ENCODE measurements at places on chromosomes 7 and 10.

DNA sequence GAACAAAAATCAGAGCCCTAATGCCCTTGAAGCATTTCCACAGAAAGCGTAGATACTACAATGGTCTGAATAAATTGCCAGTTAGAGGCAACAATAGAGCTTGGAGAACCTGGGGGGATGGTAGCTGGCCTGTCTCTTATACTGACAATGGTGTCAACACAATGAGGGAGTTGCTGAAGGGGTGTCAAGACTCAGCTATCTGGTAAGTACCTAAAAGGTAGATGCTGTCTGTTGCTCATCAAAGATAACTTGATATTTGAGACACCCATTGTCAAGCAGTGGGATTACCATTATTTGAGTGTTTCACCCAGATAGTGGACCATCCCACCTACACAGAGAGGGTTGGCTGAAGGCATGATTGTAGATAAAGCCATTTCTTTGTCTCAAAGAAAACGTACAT, 72.8 kb downstream of the PDE1C start:
- DNase-seq = no peak

- no peak for DNase-seq
Observed at GRCh38 chr10:14658331-14659127, 116.2 kb downstream of the FAM107B start.

- no peak for DNase-seq
Observed at GRCh38 chr7:56019501-56019900, 31.7 kb downstream of the PSPH start.

GRCh38 chr7:50552139-50552538, 13.1 kb downstream of the DDC start:
- DNase-seq = no peak

DNA sequence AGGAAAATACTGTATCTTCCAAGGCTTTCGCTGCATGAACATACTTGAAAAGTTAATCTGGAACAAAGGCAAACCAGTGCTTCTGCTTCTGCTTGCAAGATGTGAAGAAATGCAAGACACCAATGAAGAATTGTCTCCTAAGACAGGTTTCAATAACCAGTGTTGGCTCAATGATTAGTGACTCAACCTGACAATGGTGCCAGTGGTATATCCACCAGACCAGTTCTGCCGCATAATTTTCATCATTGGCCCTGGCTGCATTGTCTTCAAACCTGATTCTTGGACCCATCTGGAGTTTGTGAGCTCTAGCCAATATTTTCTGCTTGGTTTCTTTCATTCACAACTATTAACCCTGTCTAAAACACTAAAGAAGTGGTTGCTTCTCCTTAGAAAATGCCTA, 13.6 kb upstream of the STAMBPL1 start:
- no peak for DNase-seq

GRCh38 chr10:105292236-105292635, 651.1 kb downstream of the SORCS3 start:
- no peak for DNase-seq

DNA sequence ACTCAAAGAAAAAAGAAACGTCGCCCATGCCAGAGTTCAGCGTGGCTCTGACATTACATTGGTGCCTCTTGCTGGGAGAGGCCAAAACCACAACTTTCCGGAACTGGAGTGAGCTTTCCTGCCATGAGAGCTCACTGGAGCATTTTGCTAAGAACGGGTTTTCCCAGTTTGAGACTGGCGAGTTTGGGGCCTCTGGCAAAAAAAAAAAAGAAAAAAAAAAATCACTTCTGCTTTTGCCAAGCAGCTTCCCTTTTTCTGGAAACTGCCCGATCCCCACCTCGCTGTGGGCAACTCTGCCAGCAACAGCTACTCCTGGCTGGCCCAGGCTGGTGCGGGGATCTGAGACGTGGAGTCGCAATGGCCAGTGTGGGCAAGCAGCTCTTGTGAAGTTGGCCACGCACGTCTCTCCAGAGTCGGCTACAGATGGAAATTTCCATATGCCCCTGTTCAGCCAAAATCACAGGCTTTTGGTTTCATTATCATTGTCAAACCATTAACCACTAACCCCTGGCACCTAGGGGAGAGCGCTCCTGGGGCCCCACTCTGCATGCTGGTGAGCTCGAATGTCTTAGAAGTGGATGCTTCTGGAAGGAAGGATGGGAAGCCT, 25.7 kb downstream of the PRKAG2 start:
- no peak for DNase-seq

GRCh38 chr10:113133497-113134115, 183.6 kb downstream of the TCF7L2 start:
- no peak for DNase-seq

DNA sequence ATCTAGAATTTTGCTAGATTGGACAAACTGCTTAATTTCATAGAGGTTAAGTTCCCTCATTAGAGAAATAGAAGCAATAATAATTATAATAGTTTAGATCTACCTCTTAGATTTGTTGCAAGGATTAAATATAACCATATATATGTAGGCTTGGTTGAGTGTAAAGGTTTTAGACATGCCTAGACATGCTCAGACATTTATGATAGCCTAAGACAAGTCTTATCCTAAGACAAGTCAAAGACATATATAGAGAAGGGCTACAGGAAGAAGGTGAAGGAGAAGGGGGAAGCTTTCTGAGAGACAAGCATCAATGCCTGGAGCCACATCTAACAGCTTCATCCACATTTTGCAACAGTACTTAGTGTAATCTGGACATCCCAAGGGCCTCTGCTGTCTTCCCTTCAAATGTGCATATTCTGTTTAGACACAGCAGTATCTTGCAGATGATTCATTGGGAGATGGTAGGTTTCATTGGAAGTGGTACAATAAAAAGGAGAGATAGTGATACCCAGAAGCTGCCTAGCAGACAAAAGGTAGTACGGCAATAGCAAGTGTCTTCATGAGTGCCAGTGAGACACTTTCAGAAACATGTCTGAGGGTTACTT, 146.5 kb downstream of the HGF start:
- no peak for DNase-seq

- no peak for DNase-seq
Observed at GRCh38 chr10:113753020-113753692, 1.7 kb downstream of the PLEKHS1 start.

- DNase-seq = no peak
Observed at GRCh38 chr10:53453196-53453595, 680.6 kb upstream of the MBL2 start.

- DNase-seq = no peak
Observed at GRCh38 chr10:114550756-114551635, 107.1 kb downstream of the ABLIM1 start.

GRCh38 chr10:132452216-132452650, 55.2 kb downstream of the PWWP2B start:
- no peak for DNase-seq

- no peak for DNase-seq
Observed at GRCh38 chr7:57398548-57398947, 51.4 kb upstream of the ZNF716 start.

GRCh38 chr7:37901236-37901827, 15.3 kb downstream of the SFRP4 start:
- no peak for DNase-seq

DNA sequence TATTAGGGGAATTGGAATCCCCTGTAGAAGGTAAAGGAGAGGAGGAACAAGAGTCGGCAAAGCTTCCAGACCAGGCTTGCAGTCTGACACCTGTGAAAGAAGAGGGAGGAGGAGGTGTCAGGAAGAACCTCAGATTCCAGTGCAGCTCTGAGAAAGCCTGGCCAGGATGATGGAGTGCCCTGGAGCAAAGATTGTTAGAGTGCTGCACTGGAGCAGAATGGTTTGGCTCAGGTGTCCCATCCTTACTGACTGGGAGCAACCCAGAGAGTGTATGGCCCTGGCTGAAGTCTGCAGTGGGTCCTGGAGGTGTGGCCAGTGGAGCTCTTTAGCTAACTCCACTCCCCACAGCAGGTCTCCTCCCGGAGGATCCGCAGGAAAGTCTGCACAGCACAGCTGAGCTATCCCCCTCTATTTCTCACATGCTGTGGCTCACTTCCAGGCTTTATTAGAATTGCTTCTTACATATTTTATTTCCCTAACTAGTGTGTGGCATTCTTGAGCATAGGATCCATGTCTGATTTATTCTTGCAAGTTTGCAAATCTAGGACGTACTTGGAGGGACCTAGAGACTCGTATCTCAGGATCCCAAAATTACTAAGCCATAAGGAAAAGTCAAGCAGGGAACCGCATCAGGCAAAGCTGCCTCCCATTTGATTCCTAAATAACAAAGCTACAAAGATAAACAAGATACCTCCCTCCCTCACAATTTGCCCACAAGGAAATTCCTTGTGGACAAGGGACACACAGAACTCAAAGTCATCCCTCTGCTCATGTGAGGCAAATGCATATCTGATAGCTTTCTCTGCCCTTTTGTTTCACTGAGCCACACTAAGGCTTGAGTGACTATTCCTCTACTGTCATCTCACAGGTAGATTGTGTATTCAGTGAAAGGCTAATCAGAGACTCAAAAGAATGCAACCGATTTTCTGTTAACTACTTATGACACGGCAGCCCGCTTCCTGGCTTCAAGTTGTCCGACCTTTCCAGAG, 58.8 kb downstream of the VIM start:
- no peak for DNase-seq

- DNase-seq = no peak
Observed at GRCh38 chr7:36874041-36874440, 149.7 kb upstream of the AOAH start.

DNA sequence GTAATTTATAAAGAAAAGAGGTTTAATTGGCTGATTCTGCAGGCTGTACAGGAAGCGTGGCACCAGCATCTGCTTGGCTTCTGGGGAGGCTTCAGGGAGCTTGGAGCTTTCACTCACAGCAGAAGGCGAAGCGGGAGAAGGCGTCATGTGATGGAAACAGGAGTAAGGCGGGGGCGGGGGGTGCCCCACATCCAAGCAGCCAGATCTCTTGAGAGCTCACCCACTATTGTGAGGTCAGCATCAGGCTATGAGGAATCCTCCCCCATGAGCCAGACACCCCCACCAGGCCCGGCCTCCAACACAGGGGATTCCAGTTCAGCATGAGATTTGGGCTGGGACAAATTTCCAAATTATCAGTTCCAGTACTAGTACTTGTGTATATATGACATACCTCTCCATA, 46.2 kb downstream of the WDR37 start:
- DNase-seq = no peak

DNA sequence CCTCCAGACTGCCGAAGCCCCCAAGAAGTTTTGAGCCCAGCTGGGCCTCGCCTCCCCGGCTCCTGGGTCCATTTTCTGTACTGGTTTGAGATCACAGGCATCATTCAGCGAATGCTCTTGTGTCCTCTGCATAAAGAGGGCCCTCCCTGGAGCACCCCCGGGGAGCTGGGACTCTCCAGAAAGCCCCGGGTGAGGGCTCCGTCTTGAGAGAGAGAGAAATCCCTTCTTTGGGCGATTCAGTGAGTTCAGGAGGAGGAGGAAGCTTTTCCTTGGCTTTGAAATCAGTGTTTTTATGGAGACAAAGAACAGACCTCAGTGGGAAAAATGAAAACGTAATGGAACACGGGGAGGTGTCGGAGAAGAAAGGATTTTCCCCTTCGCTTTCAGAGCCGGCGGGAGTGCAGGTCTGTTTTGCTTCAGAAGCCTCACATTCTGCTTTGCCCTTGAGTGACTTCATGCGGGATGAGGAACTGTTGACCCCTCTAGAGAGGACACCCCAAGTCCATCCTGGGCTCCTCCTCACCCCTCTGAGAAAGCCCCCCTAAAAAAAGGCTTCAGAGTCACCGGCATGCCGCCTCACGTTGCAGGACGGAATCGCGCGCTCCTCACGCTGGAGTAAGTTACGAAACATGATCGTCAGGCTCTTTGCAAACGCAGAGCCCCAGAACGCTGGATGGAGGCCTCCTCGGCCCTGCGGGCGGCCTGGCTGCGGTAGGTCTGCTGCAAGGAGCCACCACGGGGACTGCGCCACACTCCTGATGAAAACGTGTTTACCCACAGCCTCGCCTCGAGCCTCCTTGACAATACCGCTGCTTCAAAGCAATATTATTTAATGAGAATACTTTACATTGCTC, 8.5 kb upstream of the AP5Z1 start:
- DNase-seq = no peak

DNA sequence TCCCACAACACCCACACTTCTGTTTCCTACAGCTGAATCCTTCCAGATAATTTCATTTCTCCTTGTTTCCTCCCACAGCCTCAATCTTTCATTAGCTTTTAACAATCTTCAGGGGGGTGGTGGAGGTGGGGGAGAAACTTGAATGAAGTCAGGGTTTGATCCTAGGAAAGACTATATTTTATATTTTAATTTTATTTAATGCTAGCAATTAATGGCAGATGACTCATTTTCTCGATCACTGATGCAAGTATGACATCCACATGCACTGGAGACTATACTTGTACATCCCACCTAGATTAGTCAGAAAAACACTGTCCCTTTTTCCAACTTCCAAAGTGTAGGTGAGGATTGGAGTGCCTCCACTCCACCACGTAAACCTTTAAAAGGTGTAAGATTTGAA, 1181.3 kb upstream of the AUTS2 start:
- DNase-seq = no peak

DNA sequence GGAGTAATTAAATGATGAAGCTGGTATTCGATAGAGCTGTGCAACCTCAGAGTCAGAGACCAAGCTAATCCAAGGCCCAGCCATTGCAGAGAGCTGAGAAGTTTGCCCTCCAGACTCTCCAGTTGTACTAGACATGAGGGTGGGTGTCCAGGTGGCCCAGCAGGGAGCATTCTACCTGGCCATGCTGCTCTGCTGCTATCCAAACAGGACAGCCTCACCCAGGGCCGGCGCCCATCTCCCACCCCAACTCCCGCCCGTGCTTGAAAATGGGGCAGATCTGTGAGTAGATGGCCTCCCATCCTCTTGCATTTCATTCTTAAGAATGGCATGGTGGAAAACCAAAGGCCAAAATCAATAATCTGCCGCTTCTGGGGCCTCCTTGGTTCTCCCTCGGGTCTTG, 124.2 kb downstream of the TCERG1L start:
- DNase-seq = no peak

DNA sequence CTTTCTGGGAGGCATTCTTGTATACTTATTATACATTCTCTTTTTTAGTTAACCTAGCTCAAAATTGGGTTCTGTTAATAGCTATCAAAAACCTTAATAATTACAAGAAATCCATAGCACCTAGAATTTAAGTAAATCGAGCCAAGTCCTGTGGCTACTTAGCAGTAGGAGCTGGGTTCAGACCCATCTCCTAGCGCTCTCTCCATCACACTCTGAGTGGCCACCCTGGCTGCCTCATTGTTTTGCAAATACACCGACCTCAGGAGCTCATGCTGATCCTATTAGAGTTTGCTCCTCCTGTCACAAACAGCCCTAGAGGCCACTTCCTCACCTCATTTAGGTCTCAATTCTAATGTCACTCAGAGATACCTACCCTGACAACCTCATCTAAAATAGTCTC, 46.2 kb upstream of the OSBPL3 start:
- no peak for DNase-seq
